ENCODE measurements at places on chromosomes 12 and 14.

DNA sequence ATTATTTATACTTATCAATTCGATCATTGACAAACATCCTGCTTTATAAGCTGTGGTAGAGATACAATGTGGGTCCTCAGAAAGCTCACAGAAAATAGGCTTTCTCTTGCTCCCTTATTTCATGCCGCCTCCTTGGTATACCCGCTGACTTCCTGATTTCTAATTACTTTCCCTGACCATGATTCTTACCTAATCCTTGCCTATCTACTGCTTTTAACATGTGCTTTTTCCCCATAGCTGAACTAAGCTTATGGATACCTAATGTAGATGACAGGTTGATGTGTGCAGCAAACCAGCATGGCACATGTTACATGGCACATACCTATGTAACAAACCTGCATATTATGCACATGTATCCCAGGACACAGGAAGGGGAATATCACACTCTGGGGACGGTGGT, 65.1 kb downstream of the ITPR2 start:
- DNase-seq = no peak

GRCh38 chr12:116937640-116938039, 26.9 kb downstream of the FBXW8 start:
- DNase-seq = no peak

GRCh38 chr12:13273850-13274249, 77.3 kb downstream of the EMP1 start:
- no peak for DNase-seq

DNA sequence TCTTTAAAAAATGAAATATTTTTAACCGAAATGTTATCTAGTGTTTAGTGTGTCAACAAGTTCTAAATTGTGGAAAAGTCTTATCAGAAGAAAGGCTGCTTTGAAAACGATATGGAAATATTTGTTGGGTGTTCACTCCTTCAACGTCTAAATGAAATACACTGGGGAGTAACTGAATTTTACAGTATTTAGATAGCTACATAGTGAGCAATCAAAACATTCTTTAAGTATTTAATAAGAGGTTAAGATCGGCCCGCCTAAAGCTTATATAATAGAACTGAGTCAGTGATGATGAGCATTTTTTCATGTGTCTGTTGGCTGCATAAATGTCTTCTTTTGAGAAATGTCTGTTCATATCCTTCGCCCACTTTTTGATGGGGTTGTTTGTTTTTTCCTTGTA, 228.3 kb downstream of the RAD51B start:
- DNase-seq = no peak
